ENCODE measurements at places on chromosomes 3 and 15.

GRCh38 chr3:22156868-22157267, 405.9 kb upstream of the ZNF385D start:
- DNase-seq: no peak

GRCh38 chr15:25178835-25179672, 224.3 kb downstream of the SNRPN start:
- DNase-seq: no peak

GRCh38 chr3:15384510-15385237, 42.7 kb downstream of the METTL6 start:
- DNase-seq: no peak

- DNase-seq: no peak
These were observed 39.6 kb upstream of the TBC1D23 start for GRCh38 chr3:100221159-100221558.

DNA sequence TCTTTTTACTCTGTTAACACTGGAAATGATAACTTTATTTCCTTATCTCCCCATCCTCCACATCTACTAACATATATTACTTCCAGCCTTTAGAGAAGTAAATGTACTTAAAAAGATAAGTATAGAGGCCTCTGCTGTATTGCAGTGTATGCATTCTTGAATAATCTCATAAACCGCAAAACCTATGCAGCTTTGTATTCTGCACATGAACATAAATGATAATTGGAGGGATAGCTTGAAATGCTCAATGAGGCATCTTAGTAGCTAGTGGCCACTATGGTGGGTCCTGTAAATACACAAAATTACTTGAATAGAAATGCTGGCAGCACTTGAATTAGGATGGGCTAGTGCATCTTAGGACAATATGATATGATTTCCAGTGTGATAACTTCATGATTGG, 77.0 kb downstream of the LYSMD4 start:
- DNase-seq: no peak

DNA sequence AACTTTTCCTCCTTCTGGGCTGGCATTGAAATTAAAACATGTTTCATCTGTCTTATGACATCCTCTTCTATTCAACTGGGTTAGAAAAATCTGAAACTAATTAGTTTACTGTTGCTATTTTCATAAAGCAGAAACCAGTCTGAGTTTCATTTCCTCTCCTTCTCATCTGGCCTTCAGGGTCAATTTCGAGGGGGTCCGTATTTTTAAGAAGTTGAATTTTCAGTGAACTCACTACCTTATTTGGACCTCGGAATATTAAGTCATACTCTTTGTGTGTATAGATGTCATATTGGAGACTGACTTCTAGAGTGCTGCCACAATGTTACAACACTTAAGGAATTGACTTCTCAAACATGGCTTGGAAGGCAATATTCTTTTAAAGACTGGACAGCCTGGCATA, 485.9 kb downstream of the SQOR start:
- DNase-seq: no peak

- DNase-seq: no peak
These were observed 5.7 kb upstream of the CSPG4 start for GRCh38 chr15:75718328-75718727.

DNA sequence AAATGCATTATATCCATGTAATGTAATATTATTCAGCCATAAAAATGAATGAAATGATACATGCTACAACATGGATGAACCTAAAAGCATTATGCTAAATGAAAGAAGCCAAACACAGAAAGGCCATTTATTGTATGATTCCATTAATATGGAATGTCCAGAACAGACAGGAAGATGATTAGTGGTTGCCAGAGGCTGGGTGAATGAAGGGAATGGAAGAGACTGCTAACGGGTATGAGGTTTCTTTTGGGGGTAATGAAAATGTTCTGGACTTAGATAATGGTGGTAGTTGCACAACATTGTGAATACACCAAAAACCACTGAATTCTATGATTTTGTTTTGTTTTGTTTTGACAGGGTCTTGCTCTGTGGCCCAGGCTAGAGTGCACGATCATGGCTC, 61.6 kb upstream of the MAP4 start:
- no peak for DNase-seq

DNA sequence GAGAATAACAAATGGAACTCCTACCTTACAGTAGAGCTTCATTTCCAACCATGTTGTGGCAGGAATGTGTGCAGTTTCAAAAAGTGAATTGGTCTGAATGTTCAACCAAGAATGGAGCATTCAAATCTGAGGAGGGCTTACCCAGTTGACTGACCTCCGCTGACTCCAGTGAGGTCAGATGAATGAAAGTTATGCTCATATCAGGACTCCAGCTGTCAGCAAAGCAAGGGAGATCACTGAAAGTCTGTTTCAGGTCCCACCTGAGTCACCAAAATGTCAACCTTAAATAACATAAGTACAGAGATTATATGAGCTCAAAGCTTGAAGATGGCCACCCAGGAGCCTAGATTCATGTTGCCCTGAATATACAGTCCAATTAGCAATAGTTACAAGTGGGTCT, 473.5 kb downstream of the RBMS3 start:
- DNase-seq: no peak

DNA sequence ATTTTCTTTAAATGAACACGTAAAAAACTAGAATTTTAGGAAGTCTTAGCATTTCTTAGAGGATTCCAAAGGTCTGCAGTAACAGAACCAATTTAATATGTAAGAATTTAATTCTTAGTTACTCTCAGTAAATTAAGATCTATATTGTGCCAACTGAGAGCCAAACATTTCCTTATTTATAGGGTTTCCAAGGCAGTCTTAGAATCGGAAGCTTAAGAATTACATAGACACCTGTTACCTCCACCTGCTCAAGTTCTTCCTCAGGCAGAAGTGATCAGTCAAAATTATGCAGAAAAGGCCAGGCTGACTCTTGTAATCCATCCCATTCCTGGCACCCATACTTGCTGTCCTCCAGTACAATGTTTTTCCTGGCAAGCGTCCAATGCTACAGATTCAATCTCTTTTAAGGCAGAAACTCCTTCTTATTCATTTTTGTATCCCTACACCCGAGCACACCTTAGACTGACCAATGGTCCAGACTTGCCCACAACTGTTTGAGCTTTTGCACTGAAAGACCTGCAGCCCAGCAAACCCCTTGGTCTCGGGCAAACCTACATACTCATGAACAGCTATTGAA, 64.3 kb downstream of the NCEH1 start:
- no peak for DNase-seq

- DNase-seq: no peak
These were observed 61.8 kb downstream of the ARHGEF26 start for GRCh38 chr3:154182975-154183374.

DNA sequence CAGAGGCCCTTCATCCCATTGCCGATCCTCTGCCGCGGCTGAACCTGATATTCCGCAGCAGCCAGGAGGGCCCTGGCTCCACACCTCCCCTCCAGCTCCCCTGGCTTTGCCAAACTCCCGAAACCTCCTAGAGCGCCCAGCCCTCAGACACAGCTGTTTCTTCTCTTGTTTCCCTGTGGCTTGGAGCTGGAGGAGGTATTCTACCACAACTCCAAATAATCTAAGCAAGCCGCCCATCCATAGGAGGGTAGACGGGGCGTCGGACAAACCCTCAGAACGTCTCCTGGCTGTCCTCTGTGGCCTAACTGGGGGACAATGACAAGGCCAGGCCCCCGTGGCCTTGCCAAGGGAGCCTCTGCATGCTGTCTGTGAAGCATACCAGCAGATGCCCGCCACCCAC, 10.4 kb downstream of the PLA2G4D start:
- no peak for DNase-seq

Data from activated T-helper 1 cell treated with Interleukin-2 at 50 U/mL for 16 hours (primary cell).